ENCODE measurements at places on chromosomes 2 and 18.
A peak's percentile ranks its signal among the peaks of the same experiment; 100 is the strongest.

- DNase-seq: peak; percentile 18
- no peaks in the 10 kb centered on the region for H3K27me3 ChIP-seq
- H3K4me1 ChIP-seq: no peaks in the 10 kb centered on the region
- H3K4me3 ChIP-seq: no peak overlapping the region
- no peaks in the 10 kb centered on the region for H3K36me3 ChIP-seq
Measured at GRCh38 chr2:48589170-48589767, 28.4 kb upstream of the GTF2A1L start.

- no peak for DNase-seq
- H3K4me3 ChIP-seq: no peak overlapping the region
Measured at GRCh38 chr2:60853531-60853930, 27.8 kb upstream of the REL start.

DNA sequence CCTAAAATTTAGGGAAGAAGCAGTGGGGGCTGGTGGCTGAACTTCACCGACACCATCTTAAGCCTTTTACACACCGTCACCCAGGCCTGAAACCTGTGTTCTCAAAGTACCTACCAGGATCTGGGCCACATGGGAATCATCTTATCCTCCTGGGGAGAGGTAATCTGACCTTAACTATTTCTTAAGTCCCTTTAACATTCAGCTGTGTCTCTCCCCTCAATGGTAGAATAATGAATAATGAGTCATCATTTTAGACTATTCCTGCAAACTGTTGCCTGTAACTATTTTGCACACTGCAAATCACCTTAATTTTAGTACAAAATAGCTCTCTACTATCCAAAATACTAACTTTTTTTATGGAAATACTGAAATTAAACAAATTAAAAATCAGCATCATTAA, 149.4 kb upstream of the KLF7 start:
- H3K4me1 ChIP-seq: no peaks in the 10 kb centered on the region
- no peak overlapping the region for H3K4me3 ChIP-seq
- no peak for DNase-seq

DNA sequence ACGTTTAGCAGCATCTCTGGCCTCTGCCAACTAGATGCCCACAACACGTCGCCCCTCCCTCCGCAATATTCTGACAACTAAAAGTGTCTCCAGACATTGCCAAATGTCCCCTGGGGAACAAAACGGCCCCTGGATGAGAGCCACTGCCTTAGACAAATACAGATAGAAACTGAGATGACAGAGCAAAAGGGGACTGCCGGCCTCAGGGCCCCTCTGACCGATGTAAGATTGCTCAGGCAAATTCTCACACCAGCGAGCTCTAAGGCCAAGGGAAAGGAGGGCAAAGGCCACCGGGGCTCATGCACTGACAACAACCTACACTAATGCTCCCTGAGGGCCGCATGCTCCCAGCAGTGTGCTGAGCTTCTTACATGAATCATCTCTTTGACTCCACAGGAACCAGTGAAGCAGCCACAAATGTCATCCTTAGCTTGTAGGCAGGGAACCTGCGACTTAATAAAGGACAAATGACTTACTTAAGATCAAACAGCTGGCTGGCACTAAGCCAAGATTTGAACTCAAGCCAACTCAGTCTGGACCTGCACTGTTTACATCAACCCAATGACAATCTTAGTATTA, 228.5 kb downstream of the TTC32 start:
- H3K27me3 ChIP-seq: no peaks in the 10 kb centered on the region
- H3K4me1 ChIP-seq: no peaks in the 10 kb centered on the region
- H3K27ac ChIP-seq: no peak overlapping the region
- no peaks in the 10 kb centered on the region for H3K36me3 ChIP-seq

DNA sequence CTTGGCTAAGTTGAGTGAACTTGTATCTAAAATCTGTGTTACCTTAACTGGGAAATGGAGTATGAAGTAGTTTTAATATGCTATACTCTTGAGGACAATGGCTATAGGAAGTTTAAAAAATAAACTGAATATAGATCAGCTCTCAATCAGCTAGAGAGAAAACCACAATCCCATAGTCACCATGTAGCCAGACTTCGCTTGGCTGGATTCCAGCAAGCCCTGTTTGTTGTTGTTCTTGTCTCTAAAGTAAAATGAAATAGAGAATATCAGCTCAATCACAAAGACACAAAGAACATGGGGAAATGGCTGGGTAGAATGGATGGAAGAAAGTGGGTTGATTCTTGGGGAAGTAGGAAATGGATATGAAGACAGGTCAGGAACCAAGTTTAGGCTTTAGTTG, 234.9 kb downstream of the PHLPP1 start:
- H3K36me3 ChIP-seq: peaks cover 17% of the 10 kb centered on the region
- no peaks in the 10 kb centered on the region for H3K27me3 ChIP-seq
- peaks cover 6% of the 10 kb centered on the region for H3K4me1 ChIP-seq
- H3K4me3 ChIP-seq: no peak overlapping the region

DNA sequence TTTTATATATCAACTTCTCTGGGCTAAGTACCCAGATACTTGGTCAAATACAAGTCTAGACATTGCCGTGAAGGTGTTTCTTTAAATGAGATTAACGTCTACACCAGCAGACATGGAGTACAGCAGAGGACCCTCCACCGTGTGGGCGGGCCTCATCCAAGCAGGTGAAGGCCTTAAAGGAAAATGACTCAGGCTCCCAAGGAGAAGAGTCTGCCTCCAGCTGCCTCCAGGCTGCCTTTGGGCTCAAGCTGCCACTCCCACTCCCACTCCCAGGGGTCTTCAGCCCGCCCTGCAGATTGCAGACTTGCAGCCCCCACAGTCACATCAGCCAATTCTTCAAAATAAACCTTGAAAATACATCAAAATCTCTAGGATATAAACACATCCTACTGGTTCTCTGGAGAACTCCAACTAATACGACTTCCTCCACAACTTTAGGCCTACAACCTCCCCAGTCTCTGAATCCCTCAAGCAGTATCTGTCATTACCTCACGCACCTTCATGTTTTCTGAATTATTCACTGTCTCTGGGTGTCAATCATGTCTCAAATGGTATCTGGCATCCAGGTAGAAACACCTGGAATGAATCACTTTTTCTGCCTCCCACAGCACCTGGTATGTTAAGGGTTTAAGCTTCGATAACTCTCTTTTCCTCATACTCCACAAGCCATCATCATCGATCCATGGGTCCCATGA, 6.9 kb downstream of the ITGB1BP1 start:
- H3K27me3 ChIP-seq: no peaks in the 10 kb centered on the region
- no peak for DNase-seq
- no peak overlapping the region for H3K27ac ChIP-seq
- H3K4me1 ChIP-seq: no peaks in the 10 kb centered on the region
- H3K36me3 ChIP-seq: peaks cover 6% of the 10 kb centered on the region

- H3K27ac ChIP-seq: peak overlapping the region; percentile 66
- no peak for DNase-seq
- H3K36me3 ChIP-seq: no peaks in the 10 kb centered on the region
- H3K4me1 ChIP-seq: peaks cover 36% of the 10 kb centered on the region
Measured at GRCh38 chr2:216634370-216635148, 1.3 kb downstream of the IGFBP2 start.

Measured in heart left ventricle (tissue), 16 donors.